Lung (tissue), 17 donors: ENCODE measurements at places on chromosomes 3 and 15. TPM values are rescaled to one million over a fixed set of nuclear protein-coding genes. Genes with fewer than 3 reads are reported as not detected.

Gene PEX11A
- 5.6 TPM for total RNA-seq

Gene SEMA3B
- total RNA-seq = 95.7 TPM

DNA sequence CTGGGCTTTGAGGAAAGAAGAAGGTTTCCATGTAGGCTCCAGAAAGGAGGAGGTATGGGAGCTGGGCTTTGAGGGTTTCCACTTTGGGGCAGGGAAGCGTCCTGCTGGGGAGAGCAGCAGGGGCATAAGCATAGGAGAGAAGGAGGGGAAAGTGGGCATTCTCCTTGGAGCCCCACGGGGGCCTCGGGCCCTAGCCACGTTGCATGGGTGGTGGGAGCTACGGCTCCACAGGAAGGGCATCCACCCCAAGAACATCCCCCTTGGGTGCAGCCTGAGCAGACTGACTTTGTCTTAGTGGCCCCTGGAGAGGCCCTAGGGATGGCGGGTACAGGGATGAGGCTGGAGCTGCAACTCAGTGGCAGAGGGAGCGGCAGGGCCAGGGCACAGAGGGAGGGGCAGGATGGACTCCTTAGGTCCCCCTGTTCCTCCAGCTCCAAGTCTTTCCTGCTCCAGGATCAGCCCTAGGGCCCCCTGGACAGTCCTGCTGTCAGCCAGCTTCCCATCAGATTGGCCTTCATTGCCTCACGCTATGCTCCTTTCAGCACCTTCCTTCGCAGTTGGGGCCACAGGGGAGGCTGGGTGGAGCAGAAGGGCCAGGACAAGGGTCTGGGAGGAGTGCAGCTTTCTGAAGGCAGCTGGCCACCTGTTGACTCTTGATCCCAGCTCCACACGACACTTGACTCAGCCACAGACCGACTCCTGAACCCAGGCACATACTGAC, 22.9 kb downstream of the PRR20G start:
- no peak overlapping the region for H3K27ac ChIP-seq
- no peaks in the 10 kb centered on the region for H3K4me1 ChIP-seq
- no peaks in the 10 kb centered on the region for H3K36me3 ChIP-seq
- H3K4me3 ChIP-seq = no peak overlapping the region
- DNase-seq = no peak

DNA sequence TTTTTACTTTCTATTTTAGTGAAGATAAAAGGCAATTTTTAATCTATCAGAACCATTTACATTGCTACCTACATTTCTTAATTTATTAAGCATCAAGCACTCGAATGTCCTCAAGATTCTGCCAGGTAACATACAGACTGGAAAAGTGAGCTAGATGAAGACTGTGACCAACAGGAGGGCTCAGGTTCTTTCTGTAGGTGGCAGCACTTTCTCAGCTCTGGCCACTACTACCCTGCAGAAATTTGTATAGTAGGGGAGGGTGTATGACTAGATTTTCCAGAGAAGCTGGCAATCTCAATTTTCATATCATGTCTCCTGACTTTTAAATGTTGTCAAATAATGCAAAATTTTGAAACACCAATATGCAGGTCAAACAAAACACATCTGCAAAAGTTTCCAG, 165.0 kb upstream of the SUCLG2 start:
- H3K36me3 ChIP-seq = no peaks in the 10 kb centered on the region
- DNase-seq = peak; percentile 27
- H3K4me3 ChIP-seq = no peak overlapping the region
- H3K27me3 ChIP-seq = no peaks in the 10 kb centered on the region
- no peak overlapping the region for H3K27ac ChIP-seq
- no peaks in the 10 kb centered on the region for H3K4me1 ChIP-seq

Gene TGM4
- not detected for total RNA-seq

DNA sequence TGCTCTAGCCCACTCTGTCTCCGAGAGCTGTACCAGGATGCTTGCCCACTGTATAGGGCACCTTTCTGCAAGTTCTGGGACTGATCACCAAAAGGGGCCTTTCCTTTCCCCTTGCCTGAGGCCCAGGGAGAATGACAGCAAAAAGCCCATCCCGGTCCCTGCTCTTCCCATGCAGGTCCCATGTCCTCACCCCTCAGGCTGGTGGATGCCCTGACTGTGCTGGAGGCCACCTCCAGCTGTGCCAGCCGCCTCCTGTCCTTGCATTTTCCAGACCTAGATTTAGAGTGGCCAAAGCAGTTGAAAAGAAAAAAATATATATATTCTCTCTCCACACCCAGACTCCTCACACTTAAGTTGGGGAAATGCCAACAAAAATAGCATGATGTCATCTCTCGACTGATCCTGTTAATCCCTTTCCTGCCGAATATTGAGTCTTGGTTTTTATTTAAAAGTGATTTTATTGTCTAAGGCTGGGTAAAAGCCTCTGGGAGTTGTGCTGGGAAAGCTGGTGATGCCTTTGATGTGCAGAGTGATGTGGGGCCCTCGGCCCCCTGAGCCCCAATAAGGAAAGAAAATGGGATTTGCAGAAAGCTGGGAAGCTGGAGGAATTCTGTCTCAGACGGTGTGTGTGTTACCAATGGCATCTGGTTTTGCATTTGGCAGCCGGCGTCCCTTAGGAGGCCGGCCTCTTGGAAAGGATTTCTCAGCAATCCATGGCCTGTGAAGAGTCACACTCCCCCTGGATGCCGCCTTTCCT, 29.3 kb upstream of the TPM1 start:
- no peaks in the 10 kb centered on the region for H3K4me1 ChIP-seq
- no peak overlapping the region for H3K4me3 ChIP-seq
- peak; percentile 72 for DNase-seq
- no peaks in the 10 kb centered on the region for H3K36me3 ChIP-seq
- no peak overlapping the region for H3K27ac ChIP-seq

Gene CACNA2D2
- 111 TPM for total RNA-seq

DNA sequence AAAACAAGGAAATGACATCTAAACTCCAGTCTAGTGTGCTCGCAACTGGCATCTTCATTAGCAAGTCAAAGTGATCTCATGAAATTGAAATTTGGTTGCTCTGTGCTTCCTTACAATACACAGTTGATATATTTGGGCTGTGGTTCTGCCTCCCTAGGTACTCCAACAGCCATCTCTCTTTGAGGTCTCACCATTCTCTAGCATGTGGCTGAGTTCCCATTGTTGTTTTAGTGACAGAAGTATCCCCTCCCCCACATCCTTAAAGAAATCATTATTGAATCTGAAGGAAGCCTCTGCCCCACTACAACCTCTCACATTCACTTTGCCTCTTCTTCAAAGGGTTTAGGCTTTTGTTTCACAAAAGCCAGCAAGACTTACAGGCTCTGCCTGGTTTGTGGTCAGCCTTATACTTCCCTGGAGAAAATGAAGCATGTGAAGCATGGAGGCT, 516.5 kb downstream of the NLGN1 start:
- no peak for DNase-seq
- no peak overlapping the region for H3K4me3 ChIP-seq
- H3K27me3 ChIP-seq = no peaks in the 10 kb centered on the region
- H3K4me1 ChIP-seq = peaks cover 7% of the 10 kb centered on the region
- no peaks in the 10 kb centered on the region for H3K36me3 ChIP-seq

Gene SLC2A2
- total RNA-seq = 0.12 TPM

- H3K4me1 ChIP-seq = no peaks in the 10 kb centered on the region
- no peaks in the 10 kb centered on the region for H3K27me3 ChIP-seq
- no peak overlapping the region for H3K27ac ChIP-seq
- H3K36me3 ChIP-seq = no peaks in the 10 kb centered on the region
- no peak for DNase-seq
- H3K4me3 ChIP-seq = no peak overlapping the region
Observed at GRCh38 chr3:73683706-73684105, 59.0 kb upstream of the PDZRN3 start.

GRCh38 chr15:41568350-41569017, 9.5 kb downstream of the TYRO3 start:
- H3K4me3 ChIP-seq = no peak overlapping the region
- H3K27ac ChIP-seq = no peak overlapping the region
- no peaks in the 10 kb centered on the region for H3K27me3 ChIP-seq
